ENCODE measurements at places on chromosomes 5 and 9.

DNA sequence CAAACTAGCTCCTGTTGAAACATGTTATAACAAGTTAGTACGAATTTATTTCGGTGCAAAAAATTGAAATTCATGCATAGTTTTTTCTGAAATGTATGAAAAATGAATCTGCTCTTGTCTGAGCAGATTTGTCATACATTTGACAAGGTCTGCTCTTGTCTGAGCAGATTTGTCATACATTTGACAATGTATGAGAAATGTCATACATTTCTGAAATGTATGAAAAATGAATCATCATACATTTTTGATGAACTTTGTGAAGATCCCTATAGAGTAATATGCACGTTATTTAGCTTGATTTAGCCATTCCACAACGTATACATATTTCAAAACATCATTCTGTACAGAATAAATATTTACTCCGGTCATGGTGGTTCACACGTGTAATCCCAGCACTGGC is 85.9 kb upstream of the PARP8 start:
- no peak for DNase-seq

- DNase-seq = no peak
Observed at GRCh38 chr9:34636791-34637355, 714 bp downstream of the SIGMAR1 start.

DNA sequence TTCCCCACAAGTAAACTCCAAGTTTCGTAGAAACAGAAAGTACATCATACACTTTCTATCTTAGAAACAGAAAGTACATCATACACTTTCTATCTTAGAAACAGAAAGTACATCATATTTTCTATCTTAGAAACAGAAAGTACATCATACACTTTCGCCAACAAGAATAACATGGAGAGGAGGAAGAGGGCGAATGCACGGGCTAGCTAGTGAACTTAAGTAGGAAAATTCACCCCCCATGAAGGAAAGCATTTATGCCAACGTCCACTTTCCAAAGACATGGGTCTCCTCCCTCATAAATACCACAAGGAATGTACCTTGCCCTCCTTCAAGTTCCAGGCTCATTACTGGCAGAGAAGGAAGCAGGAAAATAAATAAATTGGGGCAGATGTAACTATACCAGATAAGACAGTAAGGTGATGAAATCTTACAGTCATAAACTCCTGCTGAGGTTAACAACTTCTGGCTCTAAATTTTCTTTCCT is 64.7 kb downstream of the FRMD3 start:
- DNase-seq = peak; percentile 23

GRCh38 chr9:72140586-72140985 is 8.7 kb upstream of the GDA start:
- DNase-seq = no peak

GRCh38 chr9:13597427-13597826 is 317.9 kb upstream of the MPDZ start:
- DNase-seq = no peak
